ENCODE measurements at places on chromosomes 11 and 22.

GRCh38 chr11:27447288-27448183 lies 25.1 kb downstream of the LGR4 start:
- H3K27ac ChIP-seq, result no peak overlapping the region
- DNase-seq, result no peak
- H3K4me3 ChIP-seq, result no peak overlapping the region
- H3K4me1 ChIP-seq, result no peaks in the 10 kb centered on the region
- H3K27me3 ChIP-seq, result no peaks in the 10 kb centered on the region
- H3K36me3 ChIP-seq, result no peaks in the 10 kb centered on the region

GRCh38 chr22:29306175-29306834 lies at the start of gene GAS2L1:
TSS of gene GAS2L1 (plus strand) at chr22:29306650. CDS start at chr22:29308106, 1,456 bp downstream.
- DNase-seq, result peak; percentile 42
- peaks cover 23% of the 10 kb centered on the region for H3K4me1 ChIP-seq
- H3K27me3 ChIP-seq, result peaks cover 15% of the 10 kb centered on the region
- peaks cover under 1% of the 10 kb centered on the region for H3K36me3 ChIP-seq
- H3K27ac ChIP-seq, result no peak within 1 kb of the TSS
- peak within 1 kb of the TSS; percentile 81 for H3K4me3 ChIP-seq

GRCh38 chr11:8286886-8287285 lies 23.2 kb upstream of the LMO1 start:
- DNase-seq, result no peak
- no peak overlapping the region for H3K4me3 ChIP-seq
- no peaks in the 10 kb centered on the region for H3K36me3 ChIP-seq
- no peaks in the 10 kb centered on the region for H3K4me1 ChIP-seq

- DNase-seq, result no peak
- no peak overlapping the region for H3K4me3 ChIP-seq
- peaks cover 15% of the 10 kb centered on the region for H3K4me1 ChIP-seq
- H3K27ac ChIP-seq, result peak overlapping the region; percentile 72
These were observed 6.0 kb downstream of the IL18BP start for GRCh38 chr11:72004515-72005346.

GRCh38 chr11:114889594-114890011 lies 211.3 kb downstream of the NXPE2 start:
- DNase-seq, result no peak
- H3K4me3 ChIP-seq, result no peak overlapping the region
- H3K27me3 ChIP-seq, result peaks cover 7% of the 10 kb centered on the region
- H3K27ac ChIP-seq, result no peak overlapping the region
- H3K4me1 ChIP-seq, result no peaks in the 10 kb centered on the region
